ENCODE measurements at places on chromosomes 2 and 18.

DNA sequence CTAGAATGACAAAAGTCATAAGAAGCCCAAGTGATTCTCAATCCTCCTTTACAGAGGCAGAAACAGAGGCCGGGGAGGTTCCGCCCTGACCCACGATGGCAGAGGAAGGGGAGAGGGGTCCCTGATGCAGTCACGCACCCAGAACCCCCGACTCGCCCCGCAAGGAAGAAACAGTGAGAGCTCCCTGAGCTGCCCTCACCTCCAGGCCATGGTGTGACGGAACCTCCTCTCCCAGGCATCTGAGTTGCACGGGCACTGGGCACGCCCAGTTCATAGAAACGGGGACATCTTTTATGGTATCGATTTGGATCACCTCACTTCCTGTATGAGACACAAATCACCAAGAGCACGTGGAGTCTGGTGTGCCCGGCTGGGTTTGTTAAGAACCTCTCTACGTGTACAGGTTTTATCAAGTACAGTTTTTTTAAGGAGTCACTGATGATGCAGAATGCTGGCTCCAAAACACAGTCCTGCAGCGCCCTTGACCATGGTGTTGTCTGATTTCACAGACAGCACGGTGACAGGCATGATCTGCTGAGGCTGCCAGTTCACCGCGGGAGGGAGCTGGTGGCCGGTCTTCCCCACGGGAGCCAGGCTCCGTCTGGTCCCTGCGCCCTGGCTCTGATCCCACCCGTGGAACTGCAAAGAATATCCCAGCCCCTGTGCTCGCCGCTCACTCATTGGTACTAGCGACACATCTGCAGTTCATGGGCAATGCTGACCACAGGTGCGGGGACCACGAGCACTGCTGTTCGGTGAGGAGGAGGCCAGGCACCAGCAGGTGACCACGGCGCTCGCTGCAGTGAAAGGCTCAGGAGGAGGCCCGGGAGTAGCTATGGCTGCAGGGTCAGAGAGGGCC is 35.6 kb downstream of the PXDN start:
- DNase-seq: no peak

DNA sequence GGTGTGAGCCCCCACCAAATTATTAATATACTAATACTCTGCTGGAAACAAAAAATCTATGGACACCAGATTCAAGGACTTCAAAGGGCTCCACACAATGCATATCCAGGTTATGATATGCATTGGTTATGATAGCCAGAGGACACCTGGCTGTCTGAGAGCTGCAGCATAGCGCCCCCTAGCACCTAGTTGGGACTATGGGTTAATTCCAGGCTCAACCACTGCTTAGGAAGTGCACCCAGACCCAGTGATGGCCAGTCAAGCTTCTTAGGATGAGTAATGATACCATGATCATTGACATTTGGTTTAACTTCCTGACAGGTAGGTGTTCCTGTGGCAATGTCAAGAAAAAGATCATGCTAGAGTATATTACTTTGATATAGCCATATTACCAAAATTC is 3.8 kb upstream of the FRZB start:
- peak; percentile 35 for DNase-seq

DNA sequence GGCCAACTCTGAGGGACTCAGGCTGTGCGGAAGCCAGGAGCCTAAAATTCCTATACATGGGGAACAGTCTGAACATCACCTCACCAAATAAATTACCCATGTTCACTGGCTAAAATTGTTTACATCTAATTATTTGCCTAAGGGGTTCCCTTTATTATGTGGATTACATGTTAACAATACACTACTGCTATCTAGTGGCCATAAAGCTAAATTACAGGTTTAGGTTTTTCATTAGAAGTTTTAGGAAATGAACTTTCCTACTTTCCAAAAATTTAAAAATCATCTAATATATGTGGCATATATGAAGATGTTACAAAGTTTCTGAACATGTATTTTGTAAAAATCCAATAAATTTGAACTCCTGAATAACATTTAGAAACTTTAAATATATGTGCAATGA is 40.3 kb downstream of the PLA2R1 start:
- peak; percentile 34 for DNase-seq

GRCh38 chr2:65081232-65081685 is 25.0 kb downstream of the CEP68 start:
- DNase-seq: peak; percentile 71

DNA sequence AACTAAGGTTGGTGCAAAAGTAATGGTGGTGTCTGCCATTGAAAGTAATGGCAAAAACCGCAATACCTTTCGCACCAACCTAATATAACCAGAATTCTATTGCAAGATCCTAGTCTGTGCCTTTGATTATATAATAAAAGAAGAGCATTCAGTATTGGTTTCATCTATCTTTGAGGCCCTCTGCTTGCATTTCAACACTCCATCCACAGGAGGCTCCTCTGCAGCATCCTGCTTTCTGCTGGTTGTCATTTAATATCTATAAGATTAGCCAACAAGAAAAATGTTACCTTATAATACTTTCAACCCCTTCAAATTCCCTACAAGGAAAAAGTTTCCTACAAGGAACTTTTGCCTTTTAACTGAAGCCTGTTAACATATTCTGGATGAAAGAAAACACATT is 139.2 kb downstream of the CDCA7 start:
- no peak for DNase-seq

GRCh38 chr2:98382086-98382485 is 35.8 kb downstream of the CNGA3 start:
- no peak for DNase-seq

- DNase-seq: no peak
Measured at GRCh38 chr2:150784389-150784788, 296.9 kb upstream of the RND3 start.

DNA sequence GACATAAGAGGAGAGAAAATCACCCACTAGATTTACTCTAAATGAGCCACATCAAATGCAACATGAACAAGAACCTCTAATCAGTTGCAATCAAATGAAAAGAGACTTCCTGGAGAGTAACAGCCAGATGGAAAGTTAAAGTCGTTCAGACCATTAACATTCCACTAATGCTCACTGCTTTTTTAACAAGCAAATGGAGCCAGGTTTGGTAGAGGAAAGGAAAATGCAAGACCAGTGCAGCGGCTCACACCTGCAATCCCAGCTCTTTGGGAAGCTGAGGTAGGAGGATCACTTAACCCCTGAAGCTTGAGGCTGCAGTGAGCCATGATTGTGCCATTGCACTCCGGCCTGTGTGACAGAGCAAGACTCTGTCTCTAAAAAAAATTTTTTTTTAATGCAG is 48.5 kb downstream of the CACNB4 start:
- DNase-seq: no peak

DNA sequence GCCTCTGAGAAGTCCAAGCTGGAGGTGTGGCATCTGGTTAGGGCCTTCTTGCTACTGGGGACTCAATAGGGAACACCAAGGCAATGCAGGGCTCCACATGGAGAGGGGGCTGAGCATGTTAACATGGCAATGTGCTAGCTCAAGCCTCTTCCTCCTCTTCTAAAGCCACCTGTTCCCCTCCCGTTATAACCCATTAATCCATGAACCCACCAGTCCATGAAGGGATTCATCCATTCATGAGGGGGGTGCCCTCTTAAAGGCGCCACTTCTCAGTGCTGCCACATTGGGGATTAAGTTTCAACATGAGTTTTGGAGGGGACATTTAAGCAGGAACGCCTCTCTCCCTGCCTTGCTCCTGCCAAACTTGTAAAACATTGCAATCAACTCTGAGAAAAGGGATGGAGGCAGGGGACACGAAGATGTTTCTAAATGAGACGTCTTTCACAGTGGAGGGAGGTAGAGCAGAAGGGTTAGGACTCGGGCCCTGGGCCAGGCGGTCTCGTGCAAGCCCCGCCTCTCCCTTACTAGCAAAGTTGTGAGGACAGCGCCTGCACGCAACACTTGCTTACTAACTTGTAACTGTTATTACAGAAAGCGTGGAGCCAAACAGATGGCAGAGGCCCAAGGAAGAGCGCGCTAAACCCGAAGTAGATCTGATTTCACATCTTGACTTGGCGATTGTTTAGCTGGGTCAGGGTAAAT is 118.2 kb upstream of the ZNF516 start:
- no peak for DNase-seq

- DNase-seq: peak; percentile 84
Measured at GRCh38 chr2:97995026-97995733, 568 bp downstream of the TMEM131 start.

- DNase-seq: no peak
Measured at GRCh38 chr2:47313728-47314127, 89.2 kb upstream of the MSH2 start.
